Activated CD4-positive, alpha-beta memory T cell treated with anti-CD3 and anti-CD28 coated beads for 36 hours (primary cell): ENCODE measurements at places on chromosomes 12 and 14.

- DNase-seq = no peak
Observed at GRCh38 chr14:41916313-41916712, 309.6 kb downstream of the LRFN5 start.

DNA sequence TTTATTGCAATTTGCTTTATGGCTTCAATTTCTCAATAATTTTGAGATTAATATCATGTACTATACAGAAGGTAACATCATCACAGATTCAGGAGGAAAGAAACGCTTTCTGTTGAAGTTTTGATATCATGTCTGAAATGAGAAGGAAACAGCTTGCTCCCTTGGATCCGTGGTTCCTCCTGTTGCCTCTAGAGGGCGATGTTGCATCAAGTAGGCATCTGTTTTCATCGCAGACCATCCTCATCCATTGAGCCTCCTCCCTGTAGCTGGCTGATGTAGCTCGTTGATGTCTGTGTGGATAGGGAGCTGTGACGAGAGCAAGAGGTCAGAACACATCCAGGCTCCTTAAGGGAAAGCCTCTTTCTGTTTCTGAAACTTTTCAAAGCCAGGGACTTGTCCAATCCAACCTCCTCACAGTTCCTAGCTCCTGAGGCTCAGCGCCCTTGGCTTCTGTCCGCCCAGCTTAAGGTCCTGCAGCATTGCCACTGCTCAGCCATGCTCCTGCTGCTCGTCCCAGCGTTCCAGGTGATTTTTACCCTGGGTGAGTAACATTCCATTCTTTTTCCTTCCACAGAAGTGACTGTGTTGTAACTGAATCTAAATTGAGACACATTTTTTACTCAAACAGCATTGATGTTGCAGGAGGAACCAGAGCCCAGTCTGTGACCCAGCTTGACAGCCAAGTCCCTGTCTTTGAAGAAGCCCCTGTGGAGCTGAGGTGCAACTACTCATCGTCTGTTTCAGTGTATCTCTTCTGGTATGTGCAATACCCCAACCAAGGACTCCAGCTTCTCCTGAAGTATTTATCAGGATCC is 304.8 kb upstream of the OR4E1 start:
- DNase-seq = peak; percentile 74

- DNase-seq = no peak
Observed at GRCh38 chr12:83758888-83759631, 1072.4 kb downstream of the TMTC2 start.

GRCh38 chr12:92123780-92124688 is 21.6 kb downstream of the BTG1 start:
- DNase-seq = no peak

- DNase-seq = no peak
Observed at GRCh38 chr14:99972748-99973466, 92.3 kb upstream of the EVL start.

DNA sequence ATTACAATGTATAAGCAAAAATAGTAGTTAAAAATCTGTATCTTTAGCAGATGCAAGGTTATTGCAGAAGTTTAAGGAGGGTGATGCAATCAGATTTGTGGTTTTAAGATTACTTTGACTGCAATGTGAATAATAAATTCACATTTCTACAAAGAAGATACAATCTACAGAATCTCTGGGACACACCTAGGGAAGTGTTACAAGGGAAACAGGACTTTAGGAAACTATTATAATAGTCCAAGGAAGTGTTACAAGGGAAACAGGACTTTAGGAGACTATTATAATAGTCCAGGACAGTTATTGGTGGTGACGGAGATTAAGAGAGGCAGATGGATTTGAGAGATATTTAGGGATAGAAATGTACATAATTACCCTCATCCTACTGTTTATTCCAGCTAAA is 154.4 kb upstream of the GARIN6 start:
- DNase-seq = no peak

- DNase-seq = no peak
Observed at GRCh38 chr14:96960598-96961116, 163.5 kb downstream of the VRK1 start.

GRCh38 chr12:22810036-22810435 is 185.1 kb downstream of the ETNK1 start:
- DNase-seq = no peak

GRCh38 chr12:117027251-117028086 is 71.7 kb downstream of the TESC start:
- no peak for DNase-seq

- DNase-seq = no peak
Observed at GRCh38 chr14:99440278-99440677, 40.4 kb downstream of the SETD3 start.

- DNase-seq = no peak
Observed at GRCh38 chr12:38761636-38762342, 143.6 kb downstream of the CPNE8 start.

- DNase-seq = no peak
Observed at GRCh38 chr12:68359674-68360073, 27.5 kb upstream of the MDM1 start.

GRCh38 chr14:52706286-52706685 is 714 bp upstream of the PSMC6 start:
- peak; percentile 69 for DNase-seq

GRCh38 chr12:114164351-114164750 is 198.2 kb upstream of the RBM19 start:
- DNase-seq = no peak

DNA sequence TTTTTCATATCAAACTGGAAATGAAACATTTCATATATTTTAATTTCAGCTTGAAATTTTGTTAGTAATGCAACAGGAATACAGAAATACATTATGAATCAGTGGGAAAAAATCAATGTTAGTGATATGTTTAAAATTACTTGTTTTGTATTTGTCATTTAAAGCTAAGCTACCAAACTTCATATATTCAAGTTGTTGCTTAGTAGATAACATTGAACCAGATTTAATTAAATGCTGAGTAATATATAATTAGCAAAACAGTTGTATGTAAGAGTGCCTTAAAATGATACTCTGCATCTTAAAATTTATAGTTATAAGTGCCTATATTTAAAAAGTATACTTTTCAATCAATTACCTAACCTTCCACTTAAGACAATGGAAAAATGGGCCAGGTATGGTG is 5.0 kb downstream of the CHURC1 start:
- no peak for DNase-seq

DNA sequence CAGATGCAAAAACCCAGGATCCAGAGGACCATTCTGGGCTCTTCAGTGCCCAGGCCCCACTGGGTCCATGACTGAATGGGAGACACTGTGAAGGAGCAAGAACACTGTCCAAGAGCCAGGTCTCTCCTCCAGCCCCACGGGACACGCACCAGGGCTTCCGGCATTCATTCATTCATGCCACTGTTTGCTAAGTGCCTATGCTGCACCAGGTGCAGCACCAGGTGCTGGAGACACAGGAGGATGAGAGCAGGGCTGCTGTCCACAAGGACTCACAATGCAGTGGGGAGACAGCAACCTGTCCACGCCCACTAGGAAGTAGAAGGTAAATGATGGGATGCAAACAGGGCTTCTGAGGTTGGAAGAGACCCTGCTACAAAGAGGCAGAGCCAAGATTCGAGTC is 20.4 kb downstream of the CLMN start:
- no peak for DNase-seq

- DNase-seq = no peak
Observed at GRCh38 chr14:51805541-51805940, 54.9 kb upstream of the GNG2 start.

- DNase-seq = no peak
Observed at GRCh38 chr14:105907276-105907675, 380.9 kb downstream of the TMEM121 start.

GRCh38 chr14:58801086-58801485 is 163.3 kb downstream of the DACT1 start:
- DNase-seq = no peak
